CD14-positive monocyte (primary cell): ENCODE measurements at places on chromosomes 1 and 21.

DNA sequence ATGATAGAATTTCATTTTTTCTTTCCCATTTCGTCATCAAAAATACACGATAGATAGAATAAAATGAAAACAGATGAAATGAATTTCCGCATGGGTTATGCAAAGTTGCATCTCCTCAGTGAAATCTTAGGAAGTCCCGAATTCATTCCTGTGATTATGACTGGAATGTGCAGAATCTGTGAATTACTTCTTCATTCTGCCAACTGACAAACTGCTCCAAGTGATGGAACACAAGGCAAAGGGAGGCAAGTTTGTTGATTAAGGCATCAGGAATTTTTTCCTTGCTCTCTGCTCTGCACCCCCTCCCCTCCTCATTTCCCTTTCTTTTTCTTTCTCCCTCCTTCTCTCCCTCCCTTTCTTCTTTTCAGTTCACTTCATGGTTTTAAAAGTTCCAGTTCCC, 37.0 kb upstream of the ADGRL4 start:
- no peak for DNase-seq

DNA sequence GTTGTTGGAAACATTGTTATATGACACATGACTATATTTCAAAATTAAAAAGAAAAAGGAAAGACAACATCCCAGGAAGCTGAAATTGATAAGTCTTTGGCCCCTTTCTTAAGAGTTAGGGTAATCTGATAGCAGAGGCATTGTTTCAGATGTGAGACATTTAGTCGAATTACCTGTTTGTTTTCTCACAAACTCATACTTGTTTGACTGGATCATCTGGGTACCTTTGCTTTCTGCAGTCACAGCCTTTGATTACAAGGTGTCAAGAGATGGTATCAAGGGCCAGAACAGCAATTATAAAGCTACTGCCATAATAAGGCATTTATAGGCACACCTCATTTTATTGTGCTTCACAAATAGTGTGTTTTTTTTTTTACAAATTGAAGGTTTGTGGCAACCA, 136.3 kb downstream of the DUSP10 start:
- no peak for DNase-seq

- peak; percentile 36 for DNase-seq
Observed at GRCh38 chr1:146032631-146033219, 11.2 kb upstream of the HJV start.

GRCh38 chr1:36913016-36913415, 121.3 kb downstream of the GRIK3 start:
- no peak for DNase-seq

DNA sequence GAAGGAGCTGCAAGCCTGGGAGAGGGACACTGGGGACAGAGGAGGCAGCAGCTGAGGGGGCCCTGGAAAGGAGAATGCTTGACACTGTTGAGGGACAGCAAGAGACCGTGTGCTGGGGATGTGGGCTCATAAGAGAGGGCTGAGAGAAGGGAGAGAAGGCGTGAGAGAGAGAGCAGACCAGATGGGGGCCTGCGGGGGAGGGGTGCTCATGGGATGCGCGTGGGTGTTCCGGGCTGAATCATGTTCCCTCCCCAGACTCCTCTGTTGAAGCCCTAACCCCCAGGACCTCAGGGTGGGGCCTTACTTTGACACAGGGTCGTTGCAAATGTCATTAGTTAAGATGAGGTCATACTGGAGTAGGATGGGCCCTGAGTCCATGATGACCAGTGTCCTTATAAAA, 40.8 kb downstream of the NTPCR start:
- no peak for DNase-seq

- DNase-seq, result no peak
Observed at GRCh38 chr1:229368347-229368746, 25.5 kb upstream of the CCSAP start.

- DNase-seq, result no peak
Observed at GRCh38 chr1:31751822-31752241, 12.3 kb downstream of the ADGRB2 start.

DNA sequence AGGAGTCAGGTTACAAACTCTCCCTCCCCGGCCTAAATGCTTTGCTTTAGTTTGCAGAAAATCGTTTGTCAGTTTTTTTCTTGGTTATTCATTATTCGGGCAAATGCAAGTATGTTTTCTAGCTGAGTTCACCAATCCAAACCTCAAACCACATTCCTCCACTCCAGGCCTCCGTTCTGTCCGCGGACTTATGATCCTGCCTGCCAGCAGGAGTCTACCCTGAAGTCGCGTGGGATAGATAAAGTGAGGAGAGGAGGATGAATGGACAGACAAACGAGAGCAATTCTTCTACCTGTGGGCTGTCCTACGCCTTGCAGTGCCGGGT, 1.3 kb downstream of the ADAMTS1 start:
- DNase-seq, result no peak

DNA sequence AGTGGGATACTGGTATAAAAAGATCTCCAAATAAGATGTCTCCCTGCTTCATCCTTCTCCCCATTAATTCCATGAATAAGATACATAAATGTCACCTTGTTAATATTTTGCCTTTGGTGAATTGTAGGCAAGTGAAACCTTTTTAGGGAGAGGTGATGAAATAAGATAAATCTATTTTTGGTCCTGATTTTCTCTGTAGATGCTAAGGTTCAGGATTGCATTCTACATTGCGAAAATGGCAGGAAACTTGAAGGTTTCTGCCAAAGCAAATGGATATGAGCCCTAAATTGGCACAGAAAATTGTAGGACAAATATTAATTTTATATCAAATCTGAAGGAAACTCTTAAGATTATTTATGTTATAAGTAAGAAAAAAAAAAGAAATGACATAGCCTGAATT, 107.1 kb downstream of the PLPPR4 start:
- no peak for DNase-seq

GRCh38 chr1:236280438-236281197, 1.1 kb downstream of the ERO1B start:
- DNase-seq, result no peak

DNA sequence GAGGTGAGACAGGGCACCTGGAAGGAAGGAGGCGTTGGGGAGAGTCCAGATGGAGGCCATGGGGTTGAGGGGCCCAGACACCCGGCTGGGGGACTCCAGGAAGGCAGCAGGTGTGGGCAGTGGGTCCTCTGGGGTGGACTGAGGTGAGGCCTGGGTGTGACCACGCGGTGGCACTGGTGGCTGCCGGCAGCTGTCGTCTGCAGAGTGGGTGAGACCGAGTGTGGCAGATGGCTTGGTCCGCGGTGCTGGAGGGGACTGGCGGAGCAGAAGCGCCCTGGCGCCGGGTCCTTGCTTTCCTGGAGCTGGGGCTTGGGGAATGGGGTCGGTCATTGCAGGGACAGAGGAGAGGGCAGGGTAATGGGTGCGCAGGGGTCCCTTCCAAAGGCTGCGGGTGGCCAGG, 12.5 kb downstream of the AGRN start:
- DNase-seq, result no peak

DNA sequence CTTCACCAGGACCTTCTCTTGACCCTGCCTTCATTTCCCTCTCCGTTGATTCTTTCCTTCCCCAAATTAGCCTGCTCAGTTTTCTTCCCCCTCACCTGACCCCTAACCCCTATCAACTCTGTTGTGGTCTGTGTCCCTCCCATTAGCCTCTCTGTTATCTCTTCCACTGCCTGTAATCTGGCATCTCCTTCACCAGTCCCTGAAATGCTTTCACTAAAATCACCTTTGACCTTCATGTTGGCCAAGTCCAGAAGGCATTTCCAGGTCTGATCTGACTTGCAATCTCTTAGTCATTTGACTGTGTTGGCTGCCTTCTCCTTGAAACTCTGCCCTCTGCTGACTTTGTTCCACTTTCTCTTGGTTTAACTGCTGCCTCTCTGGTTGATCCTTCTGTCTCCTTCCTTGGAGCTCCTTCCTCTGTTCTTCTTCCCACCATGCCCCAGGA, 28.2 kb downstream of the ATP8B2 start:
- DNase-seq, result peak; percentile 55

- peak; percentile 16 for DNase-seq
Observed at GRCh38 chr1:35725596-35725995, 6.9 kb upstream of the C1orf216 start.

DNA sequence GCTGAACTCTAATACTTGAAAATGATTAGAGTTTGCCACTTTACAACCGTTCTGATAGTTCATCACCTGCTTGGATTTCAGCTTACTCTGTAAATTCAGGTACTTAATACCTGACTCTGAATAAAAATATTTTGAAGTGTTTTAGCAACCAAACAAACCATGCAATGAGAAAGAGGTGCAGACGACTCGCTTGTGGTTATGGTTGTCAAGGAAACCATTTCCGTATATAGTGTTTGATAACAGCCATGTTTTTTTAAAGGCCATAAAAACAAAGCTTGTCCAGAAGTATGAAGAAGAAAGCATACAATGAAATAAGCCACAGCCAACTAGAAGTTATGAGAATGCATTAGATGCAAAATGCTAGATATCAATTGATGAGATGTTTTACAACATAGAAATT, 167.2 kb upstream of the HMCN1 start:
- peak; percentile 82 for DNase-seq

DNA sequence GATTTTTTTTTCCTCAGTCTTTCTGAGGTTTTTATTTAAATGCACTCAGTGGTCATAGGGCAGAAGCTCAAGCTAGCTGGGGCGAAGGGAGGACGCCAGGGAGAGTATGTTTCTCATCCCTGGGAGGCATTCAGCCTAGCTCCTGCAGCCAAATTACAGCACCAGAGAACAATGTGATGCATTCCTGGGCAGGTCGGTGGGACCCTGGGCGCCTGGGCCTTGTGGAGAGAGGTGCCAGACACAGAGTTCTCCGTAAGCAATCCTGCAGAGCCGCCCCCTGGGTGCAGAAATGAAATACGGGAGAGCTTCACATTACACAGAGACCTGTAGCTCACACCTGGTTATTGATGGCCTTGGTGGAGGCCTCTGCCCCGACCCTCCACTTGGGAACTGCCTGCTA, 15.5 kb downstream of the WNT2B start:
- DNase-seq, result no peak

DNA sequence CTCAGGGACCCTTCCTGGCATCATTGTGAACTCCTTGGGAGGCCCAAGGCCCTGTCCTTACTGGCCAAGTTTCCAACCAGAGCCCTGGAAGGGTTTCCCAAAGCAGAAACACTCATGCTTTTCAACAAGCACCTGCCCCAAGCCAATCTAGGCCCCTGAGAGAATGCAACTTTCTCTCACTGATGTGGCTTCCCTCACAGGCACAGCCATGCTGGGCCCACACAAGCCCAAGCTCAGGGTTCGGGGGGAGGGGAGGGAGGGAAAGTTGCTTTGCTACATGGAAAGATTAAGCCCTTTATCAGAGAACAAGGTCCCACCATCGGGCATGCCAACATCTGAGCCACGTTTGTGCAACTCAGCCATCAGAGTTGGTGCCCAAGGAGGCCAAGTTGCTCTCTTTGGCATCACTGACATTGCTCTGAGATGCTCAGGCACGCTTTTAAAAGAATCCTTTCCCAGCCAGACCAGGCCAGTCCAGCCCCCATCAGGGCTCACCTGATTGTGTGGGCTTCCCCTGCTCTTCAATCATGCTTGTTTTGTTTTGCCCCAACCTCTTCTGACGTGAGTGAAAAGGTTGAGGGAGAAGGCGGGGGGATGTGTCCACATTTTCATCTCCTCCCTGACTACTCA, 43.5 kb downstream of the RIMS3 start:
- no peak for DNase-seq

DNA sequence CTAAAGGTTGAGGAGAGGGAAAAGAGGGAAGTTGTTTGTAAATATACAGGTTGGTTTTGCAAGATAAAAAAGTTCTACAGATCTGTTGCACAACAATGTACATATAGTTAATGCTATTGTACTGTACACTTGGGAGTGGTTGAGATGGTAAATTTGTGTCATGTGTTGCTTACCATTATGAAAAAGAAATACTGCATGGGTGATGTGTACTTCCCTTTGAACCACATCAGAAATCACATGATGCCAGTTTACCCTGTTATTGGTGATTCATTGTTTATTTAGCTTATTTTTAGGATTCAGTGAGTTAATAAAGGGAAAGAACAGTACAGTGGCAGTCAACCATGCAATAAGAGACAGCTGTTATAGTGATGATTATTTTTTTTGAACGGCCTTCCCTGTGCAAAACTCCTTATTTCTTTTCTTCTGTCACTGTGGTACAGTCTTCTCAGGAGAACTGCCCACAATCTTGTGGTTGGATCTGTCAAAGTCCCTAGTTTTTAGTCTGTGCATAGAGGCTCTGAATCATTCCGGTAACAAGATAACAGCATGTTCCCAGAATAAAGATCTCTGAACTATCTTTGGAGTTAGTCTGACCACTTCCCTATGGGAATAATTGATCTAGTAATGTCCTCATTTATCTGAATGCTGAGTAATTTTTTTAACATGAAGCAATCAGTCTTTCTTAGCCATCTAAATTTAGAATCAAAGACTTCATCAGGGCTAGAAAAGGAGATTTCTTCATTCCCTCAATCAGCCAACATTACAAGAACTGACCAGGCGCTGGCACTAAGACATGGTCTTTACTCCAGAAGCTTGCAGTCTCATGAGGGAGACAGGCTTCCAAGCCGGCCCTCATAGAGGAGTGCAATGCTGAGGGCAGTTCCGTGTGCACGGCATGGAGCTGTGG, 84.2 kb downstream of the SH3GLB1 start:
- DNase-seq, result peak; percentile 96

DNA sequence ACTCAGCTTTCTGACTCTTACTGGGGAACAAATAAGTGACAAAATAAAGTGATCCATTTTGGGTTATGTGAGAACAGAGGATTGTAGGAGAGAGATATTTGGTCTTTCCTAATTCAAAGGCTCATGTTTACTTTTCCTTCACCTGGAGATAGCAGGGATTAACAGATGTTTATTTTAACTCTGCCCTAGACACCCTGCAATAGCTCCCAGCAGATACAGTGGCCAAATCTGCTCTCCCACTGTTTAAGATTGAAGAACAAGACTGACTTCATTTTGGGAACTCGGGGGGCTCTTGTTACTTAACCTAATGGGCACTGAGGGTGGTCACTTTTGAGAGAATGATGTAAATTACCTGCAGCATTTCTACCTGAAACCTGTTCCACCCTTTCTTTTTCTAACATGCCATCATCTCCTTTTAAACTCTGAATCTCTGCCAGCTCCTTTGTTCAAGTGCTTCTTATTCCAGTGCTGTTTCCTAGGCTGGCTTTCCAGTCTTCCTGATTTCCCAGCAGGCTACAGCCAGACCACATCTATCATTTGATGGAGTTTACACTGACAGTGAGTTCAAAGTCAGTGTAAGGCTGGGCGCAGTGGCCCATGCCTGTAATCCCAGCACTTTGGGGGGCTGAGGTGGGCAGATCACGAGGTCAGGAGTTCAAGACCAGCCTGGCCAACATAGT, 90.0 kb downstream of the SELENOF start:
- no peak for DNase-seq
